ENCODE measurements at places on chromosomes 2 and 18.
A peak's percentile ranks its signal among the peaks of the same experiment; 100 is the strongest.

GRCh38 chr2:1931003-1931914, 186.9 kb upstream of the PXDN start:
- no peak for DNase-seq

GRCh38 chr2:64650722-64651338, 2.9 kb downstream of the SERTAD2 start:
- DNase-seq: no peak

DNA sequence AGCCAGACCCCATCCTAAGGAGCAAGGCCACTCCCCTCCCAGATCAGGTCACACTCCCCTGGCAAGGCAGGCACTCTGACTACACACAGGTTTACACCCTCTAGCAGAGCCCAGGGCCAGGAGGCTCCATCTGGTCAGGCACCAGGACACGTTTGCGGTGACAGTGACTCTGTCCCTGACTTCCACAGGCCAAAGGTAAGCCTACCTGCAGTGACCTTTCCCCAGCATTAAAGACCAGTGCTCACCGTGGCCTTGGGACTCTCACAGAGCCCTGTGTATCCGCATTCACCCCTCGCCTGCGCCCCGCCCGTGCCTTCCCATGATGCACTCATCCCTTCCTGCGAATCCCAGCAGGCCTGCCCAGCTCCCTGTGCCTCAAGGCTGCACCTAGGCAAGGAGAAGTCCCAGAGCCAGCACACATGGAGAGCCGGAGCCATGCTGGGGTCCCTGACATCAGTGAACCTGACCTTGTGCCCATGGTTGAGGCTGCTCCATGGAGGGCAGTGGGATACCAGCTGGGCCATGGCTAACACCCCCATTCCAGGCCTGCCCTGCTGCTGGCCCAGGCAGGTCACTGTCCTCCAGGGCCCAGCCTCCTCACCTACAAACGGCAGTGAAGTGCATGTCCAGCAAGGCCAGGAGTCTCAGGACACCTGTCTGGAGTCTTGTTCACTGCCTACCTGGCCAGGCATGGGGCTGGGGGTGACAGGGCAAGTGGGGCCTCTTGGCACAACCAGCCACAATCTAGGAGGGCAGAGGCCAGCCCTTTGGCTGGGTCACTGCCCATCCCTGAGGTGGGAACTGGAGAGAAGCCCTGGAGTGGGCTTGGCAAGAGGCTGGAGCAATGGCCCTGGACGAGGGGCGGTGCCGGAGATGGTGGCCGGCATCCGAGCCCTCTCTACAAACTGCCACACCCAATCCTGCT, 3.0 kb downstream of the NEURL3 start:
- DNase-seq: no peak

- no peak for DNase-seq
These were observed 145.3 kb downstream of the SPAG16 start for GRCh38 chr2:213429516-213429915.

DNA sequence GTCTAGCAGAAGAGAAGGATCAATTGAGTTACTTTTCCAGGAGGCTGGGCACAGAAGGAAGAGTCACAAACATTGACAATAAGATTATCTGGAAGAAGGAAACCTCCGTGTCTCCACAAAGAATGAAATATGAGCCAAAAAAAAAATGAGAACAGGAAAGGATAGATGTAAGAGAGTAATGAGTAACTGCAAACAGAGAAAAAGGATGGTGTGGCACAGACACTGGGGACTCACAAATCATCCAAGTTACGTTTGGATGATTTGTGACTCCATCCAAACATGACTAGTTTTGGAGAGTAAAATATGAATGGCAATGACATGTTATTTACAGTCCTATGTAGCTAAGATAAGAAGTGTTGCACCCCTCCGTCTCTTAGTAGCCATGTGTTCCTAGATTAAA, 42.8 kb upstream of the MAP2 start:
- DNase-seq: no peak

- no peak for DNase-seq
These were observed 77.4 kb downstream of the VIT start for GRCh38 chr2:36773947-36774346.

DNA sequence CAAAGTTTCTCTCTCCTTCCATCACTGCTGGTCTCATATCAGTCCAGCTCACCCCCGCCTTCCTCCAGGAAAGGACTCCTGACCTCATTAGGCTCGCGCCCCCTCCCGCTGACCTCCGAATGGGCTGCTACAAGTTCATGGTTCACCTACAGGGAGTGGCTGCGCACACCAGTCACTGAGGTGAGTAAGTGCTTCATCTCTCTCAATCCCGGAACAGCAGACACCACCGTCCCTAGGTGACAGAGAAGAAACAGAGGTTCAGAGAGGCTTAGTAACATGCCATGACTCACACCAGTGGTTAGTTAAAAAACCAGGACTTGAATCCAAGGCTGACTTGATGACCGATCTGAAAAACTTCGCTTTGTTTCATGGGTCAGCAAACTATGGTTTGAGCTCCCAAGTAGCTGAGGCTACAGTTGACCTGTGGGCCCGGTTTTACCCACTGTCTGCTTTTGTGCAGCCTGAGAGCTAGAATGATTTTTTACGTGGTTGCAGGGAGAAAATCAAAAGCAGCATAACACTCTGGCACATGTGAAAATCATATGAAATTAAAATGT, 42.0 kb downstream of the ZFP36L2 start:
- DNase-seq: peak; percentile 78

DNA sequence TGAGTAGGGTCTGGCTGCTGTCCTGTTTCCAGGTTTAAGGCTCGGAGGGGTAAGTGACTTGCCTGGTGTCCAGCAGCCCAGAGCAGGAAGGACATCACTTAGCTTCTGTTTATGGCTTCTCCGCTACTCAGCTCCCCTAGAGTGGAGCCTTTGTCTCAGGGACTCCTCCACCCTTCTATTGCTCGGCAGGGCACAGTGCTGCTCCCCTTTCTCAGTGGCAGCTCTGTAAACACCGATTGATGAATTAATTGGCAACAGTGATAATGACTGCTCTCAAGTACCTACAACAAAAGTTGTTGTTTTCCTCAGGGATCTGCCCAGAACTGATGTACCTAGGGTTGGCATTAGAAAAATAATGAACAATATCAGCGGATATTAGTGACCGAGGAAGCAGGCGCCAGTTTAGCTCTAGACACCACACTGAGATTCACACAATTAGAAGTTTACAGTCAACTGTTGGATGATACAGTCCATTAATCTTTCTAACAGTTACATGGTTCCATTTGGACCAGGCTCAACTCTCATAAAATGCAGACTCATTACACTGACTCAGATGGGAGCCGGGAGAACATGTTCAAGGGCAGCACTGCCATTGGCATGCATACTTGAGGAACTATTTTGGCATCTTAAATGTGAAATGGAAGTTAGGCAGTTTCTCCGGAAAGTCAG, 265.7 kb downstream of the MTX2 start:
- DNase-seq: no peak

DNA sequence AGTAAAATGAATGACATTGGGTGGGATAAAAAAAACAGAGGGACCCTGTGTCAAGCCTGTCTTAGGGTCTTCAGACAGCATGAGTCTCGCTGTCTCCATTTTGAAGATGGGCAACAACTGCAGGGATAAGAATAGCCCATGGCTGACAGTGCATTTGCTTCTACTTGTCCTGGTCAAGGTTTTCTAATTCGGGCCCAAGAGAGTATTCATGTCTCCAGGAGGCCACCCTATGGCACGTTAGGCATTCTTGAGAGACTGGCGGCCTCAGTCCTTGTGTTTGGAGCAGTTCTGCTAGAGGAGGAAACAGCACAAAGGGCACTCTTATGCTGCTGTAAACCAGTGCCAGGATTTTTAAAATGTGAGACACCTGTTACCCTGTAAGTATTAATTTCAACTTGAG, 9.5 kb upstream of the MYL1 start:
- no peak for DNase-seq

GRCh38 chr18:78979056-78979729, 425 bp upstream of the SALL3 start:
- no peak for DNase-seq

GRCh38 chr2:1605102-1606045, 138.9 kb downstream of the PXDN start:
- peak; percentile 94 for DNase-seq

- no peak for DNase-seq
These were observed 1.7 kb downstream of the ECEL1 start for GRCh38 chr2:232485757-232486557.

DNA sequence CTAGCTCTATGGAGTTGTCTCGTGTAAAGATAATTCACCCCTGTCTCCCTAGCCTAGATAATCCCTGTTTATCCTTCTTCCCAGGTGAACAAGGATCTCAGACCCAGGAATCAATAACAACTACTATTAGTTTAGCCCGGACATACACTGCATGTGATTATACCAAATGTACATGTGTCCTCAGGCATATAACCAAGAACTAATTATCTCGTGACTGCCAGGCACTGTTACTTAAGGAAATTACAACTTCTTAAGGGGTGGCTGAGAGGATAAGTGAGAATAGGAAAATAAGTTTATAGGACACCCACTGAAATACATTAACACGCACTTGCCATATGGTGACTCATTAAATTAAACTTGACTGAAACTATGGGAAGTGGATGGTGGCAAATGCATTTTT, 126.6 kb downstream of the CNTNAP5 start:
- no peak for DNase-seq

GRCh38 chr2:31256611-31257382, 22.8 kb downstream of the EHD3 start:
- DNase-seq: no peak
